CD4-positive, alpha-beta T cell treated with Interleukin-6 at 100 ng/mL for 8 hours (primary cell): ENCODE measurements at places on chromosomes 13 and 19.
A peak's percentile ranks its signal among the peaks of the same experiment; 100 is the strongest.

- no peak for DNase-seq
Observed at GRCh38 chr19:2469102-2469914, 6.6 kb upstream of the GADD45B start.

GRCh38 chr19:17954401-17954800 lies 12.5 kb upstream of the KCNN1 start:
- DNase-seq, result no peak

GRCh38 chr13:74219566-74219965 lies 85.4 kb upstream of the KLF12 start:
- DNase-seq, result no peak

DNA sequence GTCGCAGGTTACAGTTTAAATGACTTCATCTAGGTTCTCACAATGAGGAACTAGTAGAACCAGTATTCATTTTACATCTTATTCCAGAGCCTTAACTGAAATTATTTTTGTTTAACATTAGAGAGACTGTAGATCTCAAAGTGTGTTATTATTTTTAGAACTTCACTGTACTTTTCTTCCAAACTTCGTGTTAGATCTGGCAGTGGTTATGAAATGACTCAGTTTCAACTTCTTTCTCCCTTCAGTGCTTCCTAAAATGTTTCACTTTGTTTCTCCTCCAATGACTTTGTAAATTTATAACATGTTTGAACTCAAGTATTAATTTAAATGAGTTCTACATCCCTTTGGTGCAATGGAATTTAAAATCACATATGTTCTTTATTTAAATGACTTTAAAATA lies 139.3 kb downstream of the PCDH9 start:
- no peak for DNase-seq

- peak; percentile 92 for DNase-seq
Observed at GRCh38 chr19:10478903-10479384, 24.2 kb downstream of the KEAP1 start.

DNA sequence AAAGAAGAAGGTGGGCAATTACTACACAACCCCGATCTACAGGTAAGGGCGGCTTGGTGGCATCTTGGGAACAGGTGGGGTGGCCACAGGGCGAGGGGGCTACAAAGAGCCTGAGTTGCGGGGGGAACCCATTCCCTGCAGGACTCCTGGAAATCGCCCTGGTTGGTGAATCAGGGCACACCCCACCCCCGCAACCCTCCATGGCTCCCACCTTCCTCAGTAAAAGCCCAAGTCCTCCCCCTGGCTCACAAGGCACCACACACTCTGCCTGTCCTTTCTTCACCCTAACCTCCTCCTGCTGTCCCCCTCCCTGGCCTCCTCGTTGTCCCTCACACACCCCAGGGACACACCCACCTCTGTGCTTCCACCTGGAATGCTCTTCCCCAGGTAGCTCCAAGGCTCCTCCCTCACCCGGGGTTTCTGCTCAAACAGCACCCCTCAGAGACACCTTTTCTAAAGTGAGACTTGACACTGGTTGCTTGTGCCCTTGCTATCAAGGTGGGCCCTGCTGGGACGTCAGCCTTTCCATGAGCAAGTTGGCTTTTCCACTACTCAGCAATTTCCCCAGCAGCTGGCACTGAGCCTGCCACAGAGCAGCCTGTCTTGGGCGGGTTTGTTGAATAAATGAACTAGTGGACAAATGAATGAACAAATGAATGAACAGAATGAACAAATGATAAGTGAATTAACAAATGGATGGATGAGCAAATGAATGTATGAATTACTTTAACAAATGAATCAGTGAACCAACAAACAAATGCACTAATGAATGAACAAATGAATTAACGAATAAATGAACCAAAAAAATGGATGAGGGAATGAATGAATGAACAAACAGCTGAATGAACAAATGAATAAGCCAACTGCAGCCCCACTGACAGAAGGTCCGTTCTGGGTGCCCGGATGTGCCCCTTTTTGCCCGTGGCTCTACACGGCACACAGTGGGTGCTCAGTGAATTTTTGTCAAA lies 6.2 kb upstream of the MRI1 start:
- DNase-seq, result no peak

- DNase-seq, result no peak
Observed at GRCh38 chr13:91168386-91168711, 179.1 kb upstream of the MIR17HG start.

- no peak for DNase-seq
Observed at GRCh38 chr19:16591803-16592556, 19.8 kb upstream of the SLC35E1 start.

DNA sequence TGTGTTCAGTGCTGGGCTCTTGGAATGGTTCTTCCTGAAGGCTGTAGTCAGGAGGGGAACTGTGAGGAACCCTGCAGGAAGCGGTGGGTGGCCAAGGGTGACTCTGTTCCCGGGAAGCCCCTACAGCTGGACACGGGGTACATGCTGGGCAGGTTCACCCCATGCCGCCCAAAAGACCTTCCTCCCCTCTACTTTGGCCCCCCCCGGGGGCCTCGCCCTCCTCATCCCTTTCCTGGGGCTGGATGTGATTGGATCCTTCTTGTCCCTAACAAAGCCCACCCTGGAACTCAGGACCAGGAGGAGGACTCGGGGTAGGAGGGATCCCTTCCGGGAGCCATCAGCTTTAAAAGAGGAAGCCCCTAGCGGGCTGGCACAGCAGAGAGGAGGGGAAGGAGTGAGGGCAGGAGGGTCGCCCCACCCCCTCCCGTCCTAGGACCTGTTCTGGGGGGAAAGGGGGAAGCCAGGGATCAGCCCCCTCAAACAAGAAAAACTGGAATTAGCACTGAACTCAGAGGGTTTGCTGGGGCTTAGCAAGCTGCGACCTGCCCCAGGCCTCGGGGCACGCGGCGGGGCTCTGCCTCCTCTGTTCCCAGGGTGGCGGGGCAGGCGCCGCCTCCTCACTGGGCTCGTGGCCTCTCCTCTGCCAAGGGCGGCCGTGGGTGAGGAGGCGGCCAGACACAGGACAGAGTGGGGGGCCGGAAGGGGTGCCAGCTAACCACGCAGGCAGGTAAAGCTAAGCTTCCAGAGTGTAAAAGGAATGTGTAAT lies 4.0 kb downstream of the CEBPA start:
- DNase-seq, result no peak

DNA sequence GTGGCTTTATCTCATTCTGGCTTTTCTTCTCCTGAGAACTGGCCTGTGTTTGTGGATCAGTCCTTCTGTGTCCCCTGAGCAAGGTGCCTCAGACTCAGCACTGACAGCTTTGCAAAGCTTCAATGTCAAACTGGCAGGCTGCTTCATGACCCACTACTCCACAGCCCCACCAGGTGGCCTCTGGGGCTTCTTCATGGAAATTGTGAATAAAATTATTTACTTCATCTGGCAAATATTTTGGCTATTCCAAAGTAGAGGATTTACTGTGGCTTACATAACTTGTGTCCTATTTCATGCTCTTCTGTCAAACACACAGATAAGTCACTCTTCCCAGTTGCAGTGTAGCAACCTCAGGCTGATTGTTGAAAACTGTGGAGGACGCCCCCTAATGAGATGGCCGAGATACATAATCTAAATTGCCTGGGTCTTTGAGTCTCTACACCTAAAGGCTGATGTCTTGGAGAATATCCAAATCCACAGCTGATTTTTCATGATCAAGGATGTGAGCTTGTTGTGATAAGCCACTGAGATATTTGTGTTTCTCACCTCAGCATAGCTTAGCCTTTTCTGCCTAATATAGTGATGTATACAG lies 721.9 kb upstream of the SLC10A2 start:
- no peak for DNase-seq

GRCh38 chr19:11291991-11292390 lies 4.0 kb upstream of the TSPAN16 start:
- no peak for DNase-seq

- DNase-seq, result no peak
Observed at GRCh38 chr13:85675151-85675907, 123.9 kb downstream of the SLITRK6 start.

- no peak for DNase-seq
Observed at GRCh38 chr19:55319785-55320184, 5.4 kb downstream of the TMEM150B start.

DNA sequence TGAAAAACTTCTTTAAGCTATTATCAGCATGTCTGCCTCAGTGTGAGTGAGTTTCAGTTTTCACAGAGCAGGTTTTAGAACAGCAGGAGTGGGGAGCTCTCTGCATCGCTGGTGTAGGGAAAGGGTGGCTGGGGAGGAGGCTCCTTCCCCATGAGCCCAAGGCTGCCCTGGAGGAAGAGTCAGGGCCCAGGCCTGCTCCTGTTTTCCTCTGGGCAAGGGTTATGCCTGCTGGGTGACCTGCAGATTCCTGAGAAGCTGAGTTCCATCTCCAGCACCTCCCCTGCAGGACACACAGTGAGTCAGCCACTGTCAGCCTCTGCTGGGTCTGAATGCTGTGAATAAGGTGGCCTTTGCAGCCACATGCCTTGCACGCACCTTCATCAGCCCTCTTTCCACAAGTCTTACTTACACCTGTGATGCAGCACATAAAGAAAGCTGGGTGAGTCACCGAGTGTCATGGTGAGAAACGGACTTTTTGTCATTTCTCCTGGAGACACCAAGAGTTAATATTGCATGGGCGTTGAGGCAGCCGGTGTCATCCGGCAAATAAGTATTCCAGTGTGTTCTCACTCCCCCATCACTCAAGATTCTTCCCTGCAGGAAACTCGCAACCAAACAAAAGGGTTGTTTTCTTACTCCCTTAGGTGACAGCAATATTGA lies 186.4 kb upstream of the KL start:
- no peak for DNase-seq

GRCh38 chr13:108850691-108851090 lies 221.3 kb downstream of the MYO16 start:
- no peak for DNase-seq

DNA sequence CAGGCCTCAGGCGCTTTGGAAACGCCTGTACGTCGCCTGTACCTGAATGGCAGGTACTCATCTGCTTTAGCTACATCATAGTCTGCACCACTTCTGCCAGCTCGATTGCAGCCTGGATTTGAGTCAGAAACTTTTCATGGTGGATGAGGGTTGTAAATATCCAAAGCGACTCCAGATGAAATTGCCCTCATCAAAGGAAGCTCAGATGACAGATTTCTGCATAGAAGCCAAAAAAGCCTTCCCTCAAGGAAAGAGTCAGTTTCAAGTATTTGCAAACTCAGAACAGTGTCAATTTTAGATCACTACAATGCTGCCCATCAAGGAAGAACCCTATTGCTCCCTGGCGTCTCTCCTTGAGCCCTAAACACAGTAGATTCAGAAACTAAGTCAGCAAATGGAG lies 38.8 kb upstream of the IGFL4 start:
- DNase-seq, result no peak

- no peak for DNase-seq
Observed at GRCh38 chr13:96968027-96968426, 26.2 kb downstream of the OXGR1 start.

DNA sequence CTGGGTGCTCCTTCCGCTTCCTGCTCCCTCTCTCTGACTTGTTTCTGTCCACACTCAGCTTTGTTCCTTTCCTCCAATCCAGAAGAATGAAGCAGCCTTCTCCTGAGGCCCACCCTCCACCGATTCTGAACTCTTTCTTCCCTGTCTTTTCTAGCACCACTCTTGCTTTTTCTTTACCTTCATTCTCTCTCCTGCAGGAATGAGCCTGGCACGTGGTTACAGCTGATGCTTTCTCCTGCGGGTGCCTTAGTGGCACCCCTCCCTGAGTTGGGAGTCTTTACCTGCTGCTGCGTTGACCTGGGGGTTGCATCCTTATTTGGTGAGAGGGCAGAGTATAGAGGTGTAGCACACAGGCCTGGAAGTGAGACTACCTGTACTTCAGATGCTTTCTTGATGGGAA lies 6.2 kb downstream of the UBAC2 start:
- no peak for DNase-seq

GRCh38 chr13:21988624-21989023 lies 317.8 kb downstream of the FGF9 start:
- no peak for DNase-seq

DNA sequence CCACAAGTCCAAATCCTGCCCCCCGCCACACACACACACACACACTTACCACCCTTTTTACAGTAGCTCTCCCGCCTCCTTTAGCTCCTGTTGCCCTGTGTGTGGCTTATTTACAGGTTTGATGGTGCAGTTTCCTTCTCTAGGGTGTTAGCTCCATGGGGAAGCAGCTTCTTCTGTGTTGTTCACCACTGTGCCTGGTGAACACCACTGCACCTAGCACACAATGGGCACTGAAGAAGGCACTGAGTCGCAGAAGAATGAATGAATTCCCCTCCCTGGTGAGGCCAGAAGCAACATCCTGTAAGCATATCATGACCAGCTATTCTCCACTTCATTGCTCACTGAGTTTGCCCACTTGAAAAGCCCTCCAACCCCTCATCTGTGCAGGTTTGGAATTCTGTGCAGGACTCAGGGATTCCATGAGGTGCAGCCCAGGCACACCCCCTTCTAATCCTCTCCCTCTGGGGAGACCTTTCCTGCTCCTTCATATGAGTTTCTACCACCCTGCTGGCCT lies 3.0 kb upstream of the RAB20 start:
- no peak for DNase-seq

- DNase-seq, result no peak
Observed at GRCh38 chr13:76481738-76482137, 404.5 kb downstream of the KCTD12 start.

- no peak for DNase-seq
Observed at GRCh38 chr13:108496362-108497210, 132.8 kb upstream of the MYO16 start.

GRCh38 chr13:28750187-28751045 lies 31.6 kb upstream of the SLC46A3 start:
- no peak for DNase-seq

- no peak for DNase-seq
Observed at GRCh38 chr19:2420490-2420889, 6.9 kb downstream of the TIMM13 start.

GRCh38 chr13:50422181-50423148 lies 407.2 kb downstream of the KCNRG start:
- DNase-seq, result no peak

GRCh38 chr19:10191347-10191746 lies 3.4 kb downstream of the DNMT1 start:
- DNase-seq, result no peak

DNA sequence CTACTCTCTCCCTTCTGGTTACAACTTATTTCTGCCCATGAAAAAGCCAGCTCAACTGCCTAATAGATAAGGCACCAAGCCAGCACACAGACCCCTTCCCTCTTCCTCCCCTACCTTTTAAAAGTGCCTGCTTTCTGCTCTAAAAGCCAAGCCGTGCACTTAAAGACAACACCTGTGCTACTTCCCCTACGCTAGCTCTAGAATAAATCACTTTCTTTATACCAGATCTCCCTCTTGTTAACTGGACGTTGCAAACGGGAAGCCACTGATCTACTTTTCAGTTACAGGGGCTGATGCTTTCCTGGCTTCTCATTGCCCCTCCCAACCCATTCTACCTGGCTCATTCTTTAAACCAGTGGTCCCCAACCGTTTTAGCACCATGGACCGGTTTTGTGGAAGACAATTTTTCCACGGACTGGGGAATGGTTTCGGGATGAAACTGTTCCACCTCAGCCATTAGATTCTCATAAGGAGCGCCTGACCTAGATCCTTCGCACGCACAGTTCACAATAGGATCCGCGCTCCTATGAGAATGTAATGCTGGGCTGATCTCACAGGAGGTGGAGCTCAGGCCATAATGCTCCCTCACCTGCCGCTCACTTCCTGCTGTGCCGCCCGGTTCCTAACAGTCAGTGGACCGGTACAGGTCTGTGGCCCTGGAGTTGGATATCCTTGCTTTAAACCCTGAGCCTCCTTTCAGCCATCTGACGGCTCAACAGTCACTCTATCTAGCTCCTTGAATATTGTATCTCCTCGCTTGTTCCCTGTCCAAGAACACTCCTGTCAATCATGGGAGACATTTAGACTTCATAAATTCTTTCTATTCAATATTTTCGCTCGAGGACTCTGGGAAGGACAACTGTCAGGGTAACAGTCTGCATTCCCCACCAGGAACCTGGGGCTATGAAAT lies 841 bp upstream of the ZNF223 start:
- DNase-seq, result peak; percentile 11
